Parietal lobe (tissue), 2 donors: ENCODE measurements at places on chromosomes 4 and X. TPM values are rescaled to one million over a fixed set of nuclear protein-coding genes. Genes with fewer than 3 reads are reported as not detected.

Gene CFAP47
- total RNA-seq: 5.6 TPM

Gene PLA2G12A
- total RNA-seq: 26.0 TPM

Gene BRS3
- not detected for total RNA-seq

Gene SSX2B
- not detected for total RNA-seq

Gene CXCL5
- not detected for total RNA-seq

Gene MUC7
- not detected for total RNA-seq

Gene MAGEB10
- not detected for total RNA-seq

Gene C4orf50
- total RNA-seq: 28.2 TPM

Gene FHIP1A
- total RNA-seq: 3.8 TPM

Gene PABPC1L2B
- total RNA-seq: not detected

Gene MCF2
- total RNA-seq: 10.3 TPM

Gene MMAA
- 11.0 TPM for total RNA-seq

Gene SSX2
- not detected for total RNA-seq

Gene RNF212
- total RNA-seq: 4.4 TPM

Gene CCDC110
- total RNA-seq: 0.94 TPM

Gene SPANXA2
- not detected for total RNA-seq

Gene AKAP14
- total RNA-seq: not detected

Gene CYSLTR1
- total RNA-seq: 0.63 TPM
